ENCODE measurements at places on chromosomes 1 and 21.
A peak's percentile ranks its signal among the peaks of the same experiment; 100 is the strongest.

GRCh38 chr21:33070744-33070997 lies 730 bp downstream of the OLIG1 start:
- no peak for DNase-seq

DNA sequence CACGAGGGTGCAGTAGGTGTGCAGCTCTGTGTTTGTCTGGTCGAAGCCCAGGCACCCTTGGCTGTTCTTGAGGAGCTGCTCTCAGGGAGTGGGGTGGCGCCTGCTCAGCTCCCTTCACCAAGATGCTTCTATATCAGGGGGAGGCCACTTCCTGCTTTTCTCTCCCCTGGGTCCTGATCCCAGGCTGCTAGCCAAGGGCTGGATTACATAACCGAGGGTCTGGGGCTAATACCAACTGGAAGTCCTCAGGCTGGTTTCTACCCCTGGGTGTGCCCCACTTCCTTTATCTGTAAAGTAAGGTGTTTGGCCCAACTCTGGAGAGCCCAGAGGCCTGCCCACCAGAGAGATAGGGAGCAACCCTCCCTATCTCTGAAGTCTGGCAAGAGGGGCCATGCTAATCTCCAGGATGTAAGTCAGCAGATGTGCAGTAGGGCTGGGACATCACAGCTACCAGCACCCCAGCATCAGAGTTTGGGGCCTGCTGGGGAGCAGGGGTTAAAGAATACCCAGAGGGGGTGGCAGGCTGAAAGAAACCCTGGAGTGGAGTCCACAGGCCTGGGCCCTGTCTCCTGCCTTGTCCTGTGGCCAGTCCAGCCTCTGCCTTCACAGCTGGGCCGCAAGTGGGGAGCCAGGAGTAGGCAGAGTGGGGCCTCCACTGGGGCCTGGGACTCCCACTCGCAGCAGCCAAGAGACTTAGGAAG lies 2.1 kb downstream of the SELENBP1 start:
- DNase-seq, result no peak

GRCh38 chr1:192316942-192317450 lies at the start of gene RGS21:
TSS of gene RGS21 (plus strand) at chr1:192316992. CDS start at chr1:192343037, 26,045 bp downstream.
- no peak for DNase-seq

DNA sequence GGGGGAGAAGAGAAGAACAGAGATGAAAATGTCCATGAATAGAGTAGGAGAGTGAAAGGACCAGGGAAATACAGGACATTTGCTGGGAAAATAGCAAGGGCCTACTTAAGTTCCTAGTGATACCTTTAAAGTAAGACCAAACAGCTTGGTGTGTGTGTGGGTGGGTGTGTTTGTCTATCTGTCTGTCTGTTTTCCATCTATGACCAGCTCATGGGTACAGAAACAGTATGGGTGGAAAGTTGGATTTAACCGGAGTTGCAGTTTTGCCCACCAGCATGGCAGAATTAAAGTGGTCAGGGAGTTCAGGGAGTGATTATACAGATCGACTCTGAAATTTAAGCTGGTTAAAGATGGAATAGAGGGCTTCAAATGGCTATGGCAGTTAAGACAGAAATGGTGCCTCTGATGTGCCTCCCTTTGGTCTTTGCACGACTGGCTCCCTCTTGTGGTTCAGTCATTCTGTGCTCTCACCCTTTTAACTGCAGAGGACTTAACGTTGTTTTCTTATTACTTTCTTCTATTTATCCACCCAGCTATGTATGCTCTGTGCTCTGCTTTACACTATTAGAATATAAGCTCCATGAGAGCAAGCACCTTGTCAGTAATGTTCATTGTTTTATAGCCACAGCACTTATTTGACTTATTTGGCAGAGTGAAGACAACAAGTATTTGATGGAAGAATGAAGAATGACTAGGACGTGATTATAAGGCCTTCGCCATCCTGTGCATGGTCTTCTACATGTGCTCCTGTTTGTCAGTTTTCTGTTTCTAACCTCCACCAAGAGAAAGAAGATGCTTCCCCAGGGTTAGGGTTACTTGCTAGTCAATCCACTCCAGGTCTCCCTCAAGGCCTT lies 72.7 kb upstream of the AK4 start:
- DNase-seq, result peak; percentile 58

DNA sequence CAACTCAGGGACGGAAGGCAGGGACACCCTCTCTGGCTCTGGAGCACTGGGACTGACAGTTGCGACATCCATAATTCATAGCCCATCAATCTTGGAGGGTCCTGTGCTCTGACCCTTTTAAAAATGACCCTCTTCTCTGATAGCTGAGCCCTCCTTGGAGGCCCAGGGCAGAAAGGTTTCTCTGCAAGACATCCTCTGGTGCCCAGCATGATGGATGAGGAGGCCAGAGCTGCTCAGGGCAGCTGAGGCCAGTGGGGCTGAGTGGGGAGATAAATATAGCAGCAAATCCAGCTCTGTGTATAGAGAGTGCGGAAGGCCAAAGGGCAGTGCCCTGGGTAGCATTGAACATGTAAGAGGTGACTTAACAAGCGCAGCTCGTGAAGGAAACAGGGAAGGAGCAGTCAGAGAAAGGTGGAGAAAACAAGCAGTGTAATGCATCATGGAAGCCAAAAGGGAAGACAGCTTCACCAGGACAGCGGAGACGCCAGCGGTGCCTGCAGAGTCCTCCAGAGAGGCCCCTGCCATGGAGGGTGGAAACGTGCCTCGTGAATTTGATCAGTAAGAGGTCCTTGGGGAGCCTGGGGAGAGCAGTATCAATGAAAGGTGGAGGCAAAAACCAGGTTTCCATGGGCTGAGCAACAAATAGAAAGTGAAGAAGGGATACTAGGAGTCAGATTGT lies 50.4 kb upstream of the FMOD start:
- no peak for DNase-seq

Measured in CD8-positive, alpha-beta T cell (primary cell).